Fibroblast of skin of right quadriceps (primary cell): ENCODE measurements at places on chromosomes 1 and 21.
A peak's percentile ranks its signal among the peaks of the same experiment; 100 is the strongest.

DNA sequence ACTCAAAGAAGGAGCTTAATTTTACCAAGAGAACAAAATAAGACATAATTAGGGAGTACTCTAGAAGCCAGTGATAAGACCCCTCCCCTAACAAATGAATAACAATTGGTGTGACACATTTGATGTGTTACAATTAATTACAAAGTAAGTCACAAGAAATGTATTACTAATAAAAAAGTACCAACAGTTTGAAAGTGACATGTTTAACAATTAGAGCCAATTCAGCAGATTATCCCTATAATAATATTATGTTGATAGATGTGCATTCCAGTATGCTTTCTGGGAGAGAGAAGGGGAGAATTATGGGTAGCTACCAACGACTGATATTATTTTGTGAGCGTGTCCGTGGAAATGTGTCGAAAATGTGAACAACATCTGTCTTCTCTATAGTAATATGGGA, 19.1 kb downstream of the CTSK start:
- DNase-seq = no peak

DNA sequence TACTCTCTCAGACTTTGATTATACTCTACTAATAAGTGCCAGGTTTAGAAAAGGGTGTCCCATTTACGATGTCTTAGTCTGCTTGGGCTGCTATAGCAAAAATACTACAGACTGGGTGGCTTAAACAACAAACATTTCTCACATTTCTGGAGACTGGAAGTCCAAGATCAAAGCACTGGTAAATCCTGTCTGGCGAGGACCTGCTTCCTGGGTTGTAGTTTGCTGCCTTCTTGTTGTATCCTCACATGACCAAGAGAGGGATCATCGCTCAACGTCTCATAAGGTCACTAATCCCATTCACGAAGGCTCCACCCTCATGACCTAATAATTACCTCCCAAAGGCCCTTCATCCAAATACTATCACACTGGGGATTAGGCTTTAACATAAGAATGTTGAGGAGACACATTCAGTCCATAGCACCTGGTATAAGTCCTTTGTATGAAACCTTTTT, 12.0 kb downstream of the PRDX6 start:
- DNase-seq = peak; percentile 4

GRCh38 chr1:219701476-219701875, 88.6 kb upstream of the ZC3H11B start:
- DNase-seq = no peak

DNA sequence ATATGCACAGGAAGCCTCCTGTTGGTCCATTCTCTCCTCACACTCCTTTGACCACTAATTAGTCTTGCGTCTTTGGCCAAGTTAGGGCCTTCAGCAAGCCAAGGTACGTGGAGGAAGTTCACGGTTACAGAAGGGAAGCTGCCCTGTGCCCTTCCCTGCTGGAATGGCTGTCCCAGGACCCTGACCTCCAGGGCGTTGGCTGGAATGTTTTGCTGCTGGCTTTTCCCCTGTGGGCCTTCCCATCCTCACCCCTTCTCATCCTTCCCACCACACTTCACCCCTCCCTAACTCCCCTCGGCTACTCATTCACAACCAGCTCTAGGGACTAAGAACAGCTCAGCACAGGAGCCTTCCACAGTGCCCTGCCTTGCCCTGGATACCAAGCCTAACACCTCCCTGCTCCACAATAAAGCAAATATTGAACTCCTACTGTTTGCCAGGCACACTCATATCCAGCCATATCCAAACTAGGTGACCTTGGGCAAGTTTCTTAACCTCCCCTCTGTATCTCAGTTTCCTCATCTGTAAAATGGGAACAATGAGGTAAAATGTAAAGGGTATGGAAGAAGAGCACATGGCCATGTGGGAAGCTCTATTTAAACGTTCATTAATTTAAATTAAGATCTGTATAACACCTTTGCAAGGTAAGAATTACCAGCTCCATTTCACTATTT, 8.8 kb upstream of the CDCP2 start:
- DNase-seq = no peak

- DNase-seq = no peak
Measured at GRCh38 chr1:228140724-228141225, 696 bp downstream of the GUK1 start.
